ENCODE measurements at places on chromosomes 4 and X.

DNA sequence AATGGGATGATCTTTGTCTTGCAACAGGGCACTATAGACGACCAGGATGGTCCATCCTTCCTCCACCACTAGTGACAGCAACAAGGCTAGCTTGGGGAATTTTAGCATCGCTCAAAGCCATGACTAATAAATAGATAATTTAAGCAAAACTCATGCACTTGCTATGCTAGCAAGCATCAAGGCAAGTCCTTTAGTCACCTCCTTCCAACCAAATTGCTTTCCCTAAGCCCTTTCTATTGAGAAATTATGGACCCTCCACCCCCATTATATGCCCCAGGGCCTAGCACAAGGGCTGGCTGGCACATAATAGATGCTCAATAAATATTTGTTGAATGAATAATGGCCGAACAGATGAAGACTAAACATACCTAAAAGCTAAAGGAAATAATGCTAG, 28.6 kb downstream of the SLC16A2 start:
- no peak for DNase-seq

- no peak for DNase-seq
Observed at GRCh38 chr4:59537246-59537886, 1662.8 kb upstream of the ADGRL3 start.

GRCh38 chrX:107729558-107730297, 45.9 kb downstream of the TSC22D3 start:
- DNase-seq = no peak

- DNase-seq = no peak
Observed at GRCh38 chr4:48025005-48025404, 8.4 kb downstream of the NIPAL1 start.

- no peak for DNase-seq
Observed at GRCh38 chr4:109662771-109663170, 40.5 kb downstream of the CASP6 start.

DNA sequence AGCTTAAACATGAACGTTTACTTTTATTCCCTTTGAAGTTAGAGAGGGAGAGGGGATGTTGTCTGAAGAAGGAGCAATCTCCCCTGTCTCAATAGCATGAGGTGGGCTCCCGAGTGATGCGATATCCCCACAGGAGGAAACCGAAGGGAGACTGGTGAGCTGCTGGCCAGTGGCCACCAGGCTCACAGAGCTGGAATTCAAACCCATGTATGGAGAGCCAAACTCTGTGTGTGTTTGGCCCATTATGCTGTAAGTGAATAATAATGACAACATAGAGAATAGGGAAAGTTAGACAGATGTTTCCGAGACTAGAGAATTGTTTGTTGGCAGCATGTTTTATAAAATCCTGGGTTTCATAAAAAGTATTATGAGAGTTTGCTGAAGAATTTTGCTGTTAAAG, 66.1 kb upstream of the CLNK start:
- DNase-seq = no peak

DNA sequence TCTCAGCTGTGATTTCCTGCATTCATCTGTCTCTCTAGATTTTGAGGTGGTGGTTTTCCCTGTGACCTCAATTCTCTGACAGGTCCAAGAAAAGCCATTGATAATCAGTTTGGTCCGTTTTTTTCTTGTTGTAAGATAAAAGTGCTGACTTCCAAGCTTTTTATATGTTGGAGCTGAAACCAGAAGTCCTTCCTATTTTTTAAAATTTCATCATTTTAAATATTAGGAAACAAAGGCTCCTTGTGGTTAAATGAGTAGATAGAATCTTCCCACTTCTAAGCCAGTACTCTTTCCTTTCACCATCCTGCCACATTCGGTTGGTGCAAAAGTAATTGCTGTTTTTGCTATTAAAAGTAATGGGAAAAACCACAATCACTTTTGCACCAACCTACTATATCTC, 18.3 kb downstream of the RNF175 start:
- DNase-seq = no peak

DNA sequence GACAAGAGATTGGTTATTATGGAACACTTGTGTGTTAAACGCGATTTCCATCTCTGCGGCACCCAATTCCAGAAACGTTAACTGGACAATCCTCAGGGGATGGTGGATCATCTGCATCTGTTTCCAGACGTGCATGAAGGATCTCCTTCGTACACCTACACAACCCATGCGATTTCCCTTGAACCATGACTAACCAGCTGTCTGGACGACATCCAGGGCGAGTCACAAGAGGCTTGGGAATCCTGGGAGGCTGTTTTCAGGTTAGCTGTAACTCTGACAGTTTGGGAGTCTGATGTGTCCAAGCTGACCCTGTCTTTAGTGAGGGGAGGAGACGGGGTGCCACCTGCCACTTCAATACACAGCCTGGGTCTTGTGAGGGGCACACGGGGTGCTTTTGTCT, 84.5 kb downstream of the GATB start:
- no peak for DNase-seq

GRCh38 chr4:159071178-159071968, 31.5 kb upstream of the RAPGEF2 start:
- no peak for DNase-seq

DNA sequence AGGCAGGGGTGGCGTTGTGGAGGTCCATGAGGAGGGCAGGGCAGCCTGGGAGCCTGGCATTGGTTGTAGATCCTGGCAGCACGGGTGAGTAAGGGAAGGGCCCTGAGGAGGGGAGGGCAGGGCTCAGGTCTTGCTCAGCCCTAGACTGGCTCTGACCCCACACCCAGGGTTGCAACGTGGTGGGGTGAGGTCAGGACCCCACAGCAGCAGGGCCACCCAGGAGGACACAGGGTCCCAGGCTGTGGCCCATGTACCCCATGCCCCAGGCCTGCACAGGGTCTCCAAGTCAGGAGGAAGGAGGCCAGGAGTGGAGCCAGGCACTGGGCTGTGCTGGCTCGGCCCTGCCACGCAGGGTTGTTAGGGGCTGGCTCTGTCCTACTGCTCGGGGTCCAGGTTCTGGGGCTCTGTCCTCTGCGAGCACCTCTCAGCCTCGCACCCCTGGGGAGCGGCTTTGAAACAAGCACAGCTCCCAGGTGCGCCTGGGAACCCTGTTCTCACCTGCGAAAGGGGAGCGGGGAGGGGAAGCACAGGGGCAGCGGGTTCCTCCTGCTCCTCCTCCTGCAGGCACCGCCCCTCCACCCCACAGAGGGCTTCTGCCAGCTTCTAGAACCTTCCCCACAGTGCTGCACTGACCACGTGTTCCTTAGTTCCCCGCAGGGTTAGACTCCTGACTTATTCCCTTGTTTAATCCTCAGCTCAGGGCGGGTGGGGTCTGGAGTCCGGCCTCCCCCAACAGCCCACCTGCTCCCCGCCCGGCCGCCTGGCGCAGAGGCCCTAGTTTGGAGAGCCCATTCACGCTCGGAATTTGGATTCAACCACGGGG, 20.4 kb downstream of the MSANTD1 start:
- DNase-seq = no peak

- DNase-seq = no peak
Observed at GRCh38 chr4:108114503-108114902, 54.2 kb downstream of the LEF1 start.

- DNase-seq = no peak
Observed at GRCh38 chr4:88940506-88940905, 116.5 kb downstream of the FAM13A start.

GRCh38 chr4:1364217-1364616, 17.2 kb downstream of the UVSSA start:
- no peak for DNase-seq

- no peak for DNase-seq
Observed at GRCh38 chr4:87632469-87632868, 17.6 kb upstream of the DMP1 start.

DNA sequence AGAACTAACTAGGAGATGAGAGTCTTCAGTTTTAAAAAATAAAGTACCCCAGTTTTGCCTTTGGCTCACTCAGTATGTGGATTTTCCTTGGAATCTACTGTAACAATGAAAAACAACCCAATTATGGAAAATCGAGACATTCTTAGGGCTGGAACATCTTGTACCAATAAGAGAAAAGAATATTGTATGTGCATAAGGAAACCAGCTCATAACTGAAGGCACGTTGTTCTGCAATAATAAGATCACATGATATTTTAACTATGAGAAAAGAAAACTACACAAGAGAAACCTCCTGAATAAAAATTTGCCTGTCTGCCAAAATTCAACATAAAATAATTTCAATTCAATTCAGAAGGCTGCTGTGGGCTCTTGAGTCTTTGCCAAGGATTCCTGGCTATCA, 261.8 kb upstream of the EDNRA start:
- no peak for DNase-seq

- no peak for DNase-seq
Observed at GRCh38 chr4:151584101-151584500, 175.1 kb downstream of the FHIP1A start.

DNA sequence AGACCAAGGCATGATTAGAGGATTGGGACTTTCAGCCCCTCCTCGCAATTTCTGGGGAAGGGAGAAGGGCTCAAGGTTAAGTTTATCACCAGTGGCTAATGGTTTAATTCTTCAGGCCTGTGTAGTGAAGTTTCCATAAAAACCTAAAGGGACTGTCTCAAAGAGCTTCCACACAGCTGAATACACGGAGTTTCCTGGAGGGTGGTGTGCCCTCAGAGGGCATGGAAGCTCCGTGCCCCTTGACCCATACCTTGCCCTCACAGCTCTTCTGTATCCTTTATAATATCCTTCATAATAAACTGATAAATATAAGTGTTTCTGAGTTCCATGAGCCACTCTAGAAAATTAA, 66.6 kb upstream of the DDX60 start:
- DNase-seq = no peak

- no peak for DNase-seq
Observed at GRCh38 chr4:164115236-164115635, 620.7 kb downstream of the TMA16 start.

DNA sequence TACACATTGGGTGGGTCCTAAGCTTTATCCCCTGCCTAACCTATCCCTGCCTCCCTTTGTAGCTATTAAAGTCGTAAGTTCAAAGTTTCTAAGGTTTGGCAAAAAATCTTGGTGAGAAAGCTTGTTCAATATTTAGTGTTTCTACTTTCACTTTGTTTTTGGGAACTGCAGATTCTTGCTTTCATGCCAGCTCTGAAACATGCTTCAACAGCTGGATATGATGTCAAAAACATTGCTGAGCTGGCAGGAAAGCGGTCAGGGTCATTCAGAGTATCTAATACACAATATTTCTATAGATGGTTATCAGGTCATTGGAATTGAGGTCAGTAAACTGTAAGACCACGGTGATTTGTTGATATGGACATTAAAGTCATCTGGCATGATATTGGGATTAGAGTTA, 19.7 kb downstream of the CENPI start:
- no peak for DNase-seq

DNA sequence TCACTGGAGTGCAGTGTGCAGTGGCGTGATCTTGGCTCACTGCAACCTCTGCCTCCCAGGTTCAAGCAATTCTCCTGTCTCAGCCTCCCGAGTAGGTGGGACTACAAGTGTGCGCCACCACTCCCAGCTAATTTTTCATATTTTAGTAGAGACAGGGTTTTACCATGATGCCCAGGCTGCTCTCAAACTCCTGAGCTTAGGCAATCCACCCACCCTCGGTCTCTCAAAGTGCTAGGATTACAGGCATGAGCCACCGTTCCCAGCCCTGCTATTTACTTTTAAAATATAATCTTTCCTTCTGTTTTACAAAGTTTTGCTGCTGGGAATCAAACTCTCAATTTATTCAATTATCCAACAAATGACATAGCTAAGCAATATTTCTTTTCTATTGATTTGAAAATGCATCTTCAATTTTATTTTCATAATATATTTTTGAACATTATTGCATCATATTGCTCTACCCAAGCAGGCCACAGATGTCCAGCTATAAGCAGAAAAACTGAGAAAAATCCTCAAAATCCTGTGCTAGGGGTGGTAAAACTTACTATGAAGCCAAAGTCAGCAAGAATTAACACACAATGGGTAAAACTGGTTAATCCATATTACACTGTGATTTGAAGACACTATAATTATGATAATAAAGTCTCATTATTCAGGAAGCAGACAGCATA, 5.2 kb downstream of the TIFA start:
- DNase-seq = no peak

- DNase-seq = no peak
Observed at GRCh38 chr4:169619518-169619957, 840 bp upstream of the CLCN3 start.

All from esophagus squamous epithelium (tissue), 5 donors.